ENCODE measurements at places on chromosomes 12 and 14. TPM values are rescaled to one million over a fixed set of nuclear protein-coding genes. Genes with fewer than 3 reads are reported as not detected.
A peak's percentile ranks its signal among the peaks of the same experiment; 100 is the strongest.

DNA sequence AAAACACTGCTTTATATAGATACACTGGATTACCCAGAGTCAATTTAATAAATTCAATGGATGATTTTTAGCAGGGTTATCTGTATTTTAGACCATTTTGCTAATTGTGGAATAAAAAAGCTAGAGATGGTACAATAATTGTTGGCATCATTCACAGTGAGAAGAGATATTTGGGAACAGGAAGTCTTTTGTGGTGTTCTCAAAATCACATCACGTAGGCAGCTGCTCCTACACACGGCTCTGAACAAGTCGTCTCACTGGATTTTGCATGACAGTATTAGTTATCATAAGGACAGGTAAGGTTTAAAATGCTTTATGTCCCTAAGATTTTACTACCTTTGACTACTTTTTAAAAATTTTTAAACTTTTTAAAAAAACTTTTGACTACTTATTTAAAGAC, 52.0 kb downstream of the PAPLN start:
- H3K4me3 ChIP-seq, result no peak overlapping the region
- H3K4me1 ChIP-seq, result peaks cover 9% of the 10 kb centered on the region
- H3K27me3 ChIP-seq, result no peaks in the 10 kb centered on the region
- DNase-seq, result no peak
- H3K27ac ChIP-seq, result no peak overlapping the region

DNA sequence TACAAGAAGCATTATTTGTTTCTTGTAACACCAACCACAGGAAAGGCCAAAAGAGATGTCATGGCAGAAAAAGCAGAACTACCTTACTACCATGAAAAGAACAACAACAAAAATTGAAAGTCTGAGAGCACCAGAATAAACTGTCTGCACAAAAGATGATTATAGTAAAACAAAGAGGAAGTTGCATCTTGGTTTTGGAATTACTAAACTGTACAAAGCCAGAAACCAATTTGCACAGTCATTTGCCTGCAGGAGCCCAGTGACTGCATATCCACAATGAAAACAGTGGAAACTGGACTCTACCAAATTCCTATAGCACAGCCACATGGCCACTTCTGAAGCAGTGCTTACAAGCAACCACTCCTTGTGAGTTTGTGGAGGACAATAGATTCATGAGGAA, 276.2 kb downstream of the SSPN start:
- H3K27ac ChIP-seq, result no peak overlapping the region
- H3K4me1 ChIP-seq, result no peaks in the 10 kb centered on the region
- DNase-seq, result no peak

GRCh38 chr12:19458733-19459132, 19.4 kb downstream of the AEBP2 start:
- H3K27ac ChIP-seq, result no peak overlapping the region
- H3K27me3 ChIP-seq, result no peaks in the 10 kb centered on the region
- H3K36me3 ChIP-seq, result no peaks in the 10 kb centered on the region
- no peak for DNase-seq
- no peak overlapping the region for H3K4me3 ChIP-seq

- H3K4me1 ChIP-seq, result no peaks in the 10 kb centered on the region
- DNase-seq, result peak; percentile 82
- H3K27ac ChIP-seq, result peak overlapping the region; percentile 33
- no peaks in the 10 kb centered on the region for H3K27me3 ChIP-seq
Observed at GRCh38 chr12:119780786-119781434, 96.2 kb downstream of the CIT start.

SLC39A9 gene
- 109 TPM for total RNA-seq

Measured in hepatocyte (in vitro differentiated cells).